ENCODE measurements at places on chromosomes 7 and 10. TPM values are rescaled to one million over a fixed set of nuclear protein-coding genes. Genes with fewer than 3 reads are reported as not detected.

The CNTNAP2 gene
- 0.06 TPM for total RNA-seq

The HOGA1 gene
- 1.1 TPM for total RNA-seq

The ZNF3 gene
- 19.8 TPM for total RNA-seq

The ODAD2 gene
- total RNA-seq = not detected

The LRRN3 gene
- total RNA-seq = not detected

The MYO1G gene
- 0.09 TPM for total RNA-seq

The CHAT gene
- total RNA-seq = not detected

The PBLD gene
- 3.1 TPM for total RNA-seq

The PRDX3 gene
- total RNA-seq = 353 TPM

The CCDC172 gene
- not detected for total RNA-seq

The FAM131B gene
- 0.36 TPM for total RNA-seq

The PAPOLB gene
- total RNA-seq = not detected

The MORN4 gene
- total RNA-seq = 7.3 TPM

The SH2B2 gene
- 2.7 TPM for total RNA-seq

The FAM204A gene
- 61.5 TPM for total RNA-seq

The FBXO24 gene
- total RNA-seq = 0.12 TPM

The BNIP3 gene
- 40.9 TPM for total RNA-seq

The CPXM2 gene
- total RNA-seq = not detected

The PGAM2 gene
- not detected for total RNA-seq

The SPDYE5 gene
- not detected for total RNA-seq

All from A549 treated with DMSO at 1 μM for 4 hours (cell line).